ENCODE measurements at places on chromosomes 2 and 18.

- no peak for DNase-seq
These were observed 12.2 kb downstream of the PKDCC start for GRCh38 chr2:42060028-42060427.

DNA sequence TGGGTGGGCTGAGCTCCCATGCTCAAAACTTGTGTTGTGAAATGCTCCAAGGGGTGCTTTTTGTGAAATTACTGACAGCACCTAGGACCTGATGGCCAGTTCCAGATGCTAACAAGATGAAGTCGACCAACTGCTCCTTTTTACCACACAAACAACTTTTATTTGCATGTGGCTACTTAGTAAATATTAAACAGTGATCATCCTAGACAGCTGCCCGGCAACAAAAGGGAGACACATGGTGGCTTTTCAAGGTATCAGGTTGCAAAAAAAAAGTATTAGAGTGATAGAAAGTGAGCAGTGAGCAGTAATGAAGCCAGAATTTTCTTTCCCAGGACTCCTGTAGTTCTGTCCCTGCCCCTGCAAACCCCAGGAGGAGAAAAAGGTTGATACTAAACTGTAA is 118.5 kb downstream of the RPIA start:
- no peak for DNase-seq

GRCh38 chr2:181891258-181891965 is at the start of gene ITPRID2:
ITPRID2 (plus strand) TSS chr2:181891730; CDS start chr2:181892067, 337 bp downstream.
- peak; percentile 58 for DNase-seq

DNA sequence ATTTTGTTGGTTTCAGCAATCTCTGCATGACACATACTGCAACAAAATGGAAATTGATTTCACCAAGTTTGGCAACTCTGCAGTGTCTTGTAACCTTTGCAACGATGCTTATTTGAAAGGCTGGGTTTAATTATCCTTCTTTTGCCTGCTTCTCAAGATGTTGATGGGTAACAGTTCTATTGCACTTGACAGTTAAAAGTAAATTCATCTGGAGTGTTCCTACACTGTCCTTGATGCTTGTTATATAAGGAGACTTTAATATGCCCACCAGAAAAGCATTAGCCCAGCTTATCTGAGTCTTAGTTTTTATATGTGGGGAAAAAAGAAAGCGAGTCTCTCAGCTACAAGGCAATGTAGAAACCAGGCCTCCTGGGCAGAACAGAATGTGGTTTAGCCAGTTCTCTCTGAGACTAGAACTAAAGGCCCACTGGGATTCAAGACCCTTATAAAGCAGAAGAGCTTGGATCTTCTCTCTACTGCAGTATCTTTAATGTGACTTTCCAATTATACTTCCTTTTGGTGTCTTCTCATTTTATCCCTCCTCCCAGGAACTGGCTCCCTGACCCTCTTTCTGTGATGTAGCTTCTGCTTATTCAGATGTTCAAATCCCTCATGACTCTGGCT is 106.8 kb upstream of the LYPD6 start:
- DNase-seq = no peak

DNA sequence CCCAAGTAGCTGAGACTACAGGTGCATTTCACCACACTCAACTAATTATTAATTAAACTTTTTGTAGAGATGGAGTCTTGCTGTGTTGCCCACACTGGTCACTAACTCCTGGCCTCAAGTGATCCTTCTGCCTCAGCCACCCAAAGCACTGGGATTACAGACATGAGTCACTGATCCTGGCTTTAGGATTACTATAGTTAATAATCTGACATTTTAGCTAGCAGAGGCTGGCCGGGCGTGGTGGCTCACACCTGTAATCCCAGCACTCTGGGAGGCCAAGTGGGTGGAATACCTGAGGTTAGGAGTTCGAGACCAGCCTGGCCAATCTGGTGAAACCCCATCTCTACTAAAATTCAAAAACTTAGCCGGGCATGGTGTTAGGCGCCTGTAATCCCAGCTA is 39.5 kb downstream of the USP34 start:
- no peak for DNase-seq

- DNase-seq = no peak
These were observed 148.8 kb downstream of the ARL4C start for GRCh38 chr2:234348081-234348480.

DNA sequence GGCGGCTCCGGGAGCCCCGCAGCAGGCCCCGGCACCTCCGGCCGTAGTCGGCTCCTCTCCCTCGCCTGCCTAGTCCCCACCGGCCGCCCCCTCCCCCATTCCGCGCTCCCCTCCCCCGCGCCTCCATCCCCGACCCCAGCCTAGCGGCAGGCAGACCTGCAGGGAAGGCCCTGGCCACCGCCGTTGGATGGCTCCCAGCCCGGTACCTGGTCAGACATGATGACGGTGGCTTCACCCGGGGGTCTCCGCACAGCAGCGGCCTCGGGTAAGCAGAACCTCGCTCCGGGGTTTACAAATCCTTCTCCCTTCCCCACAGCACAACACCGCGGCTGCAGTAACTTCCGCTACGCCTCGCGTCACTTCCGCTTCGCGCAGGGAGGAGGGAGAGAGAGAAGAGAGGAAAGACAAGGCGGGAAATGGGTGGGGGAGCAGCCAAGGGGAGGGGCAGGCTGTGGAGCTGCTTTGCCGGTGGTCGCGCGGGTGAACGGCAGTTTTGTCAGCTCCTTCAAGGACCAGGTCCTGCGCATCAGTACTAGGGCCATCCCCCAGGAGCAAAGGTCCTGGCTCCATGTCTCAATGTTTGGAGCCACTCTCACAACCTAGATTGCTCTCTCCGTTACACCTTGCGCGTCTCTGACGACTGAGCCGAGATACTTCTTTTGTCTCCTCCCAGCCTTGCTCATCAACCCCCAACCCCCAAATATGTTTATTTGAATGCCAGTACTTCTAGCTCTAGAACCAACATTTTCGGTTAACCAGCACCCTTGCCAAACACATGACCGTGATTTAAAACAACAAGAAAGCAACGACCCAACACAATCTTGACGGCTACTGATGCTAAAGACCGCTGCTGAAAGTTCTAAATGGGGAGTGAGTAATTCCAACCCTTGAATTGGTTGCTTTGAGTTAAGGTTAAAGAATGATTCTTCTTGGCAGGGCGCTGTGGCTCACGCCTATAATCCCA is at the start of gene SUMO1:
TSS of gene SUMO1 (minus strand) at position 364 of the 964 bp plus-strand sequence. CDS start at position 218, 146 bp downstream.
- DNase-seq = peak; percentile 82

- no peak for DNase-seq
These were observed 1424.9 kb upstream of the NXPH2 start for GRCh38 chr2:140205093-140205492.

DNA sequence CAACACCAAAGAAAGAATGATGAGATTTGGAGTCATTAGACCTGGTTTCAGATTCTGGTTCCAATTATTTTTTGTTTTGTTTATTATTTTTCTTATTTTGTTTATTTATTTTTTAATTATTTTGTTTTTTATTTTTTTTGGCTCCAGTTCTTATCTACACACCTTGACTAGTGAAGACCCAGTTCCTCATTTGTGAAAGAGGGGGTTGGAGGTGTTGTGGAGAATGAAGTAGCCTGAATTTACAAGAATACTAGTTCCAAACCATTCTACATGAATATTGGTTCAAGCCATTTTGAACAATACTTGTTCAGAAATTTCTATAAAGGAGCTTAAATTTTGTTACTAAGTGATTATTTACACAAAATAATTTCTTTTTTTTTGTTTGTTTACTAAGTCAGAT is 6.9 kb upstream of the KCNJ13 start:
- no peak for DNase-seq

GRCh38 chr2:84946204-84947009 is 24.6 kb upstream of the KCMF1 start:
- DNase-seq = no peak

DNA sequence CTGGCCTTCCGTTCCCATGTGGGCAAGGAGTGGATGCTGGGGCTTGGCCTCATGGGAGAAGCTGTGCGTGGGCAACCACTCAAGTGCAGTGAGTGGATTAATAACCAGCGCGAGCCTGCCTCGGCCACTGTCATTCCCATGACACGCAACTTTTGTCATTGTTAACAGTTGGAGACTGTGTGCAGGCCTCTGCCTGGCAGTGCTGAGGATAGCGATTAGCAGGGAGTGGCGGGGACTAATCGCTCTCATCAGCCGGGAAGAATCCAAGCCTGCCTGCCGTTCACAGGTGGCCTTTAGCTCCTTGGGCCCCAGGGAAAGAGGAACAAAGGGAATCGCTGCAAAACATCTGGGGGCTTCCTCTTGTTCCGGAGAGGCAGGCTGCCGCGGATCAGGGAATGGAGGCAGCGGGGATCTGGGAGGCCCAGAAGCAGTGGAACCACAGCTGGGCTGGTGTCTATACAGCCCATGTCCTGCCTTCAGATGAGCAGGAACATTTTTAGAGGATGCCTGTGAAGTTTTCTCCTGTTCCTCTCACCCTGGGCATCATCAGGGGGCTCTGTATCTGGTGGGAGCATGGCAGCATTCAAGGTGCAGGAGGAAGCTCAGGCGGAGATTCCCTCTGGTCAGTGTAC is 53.8 kb downstream of the CTIF start:
- no peak for DNase-seq

DNA sequence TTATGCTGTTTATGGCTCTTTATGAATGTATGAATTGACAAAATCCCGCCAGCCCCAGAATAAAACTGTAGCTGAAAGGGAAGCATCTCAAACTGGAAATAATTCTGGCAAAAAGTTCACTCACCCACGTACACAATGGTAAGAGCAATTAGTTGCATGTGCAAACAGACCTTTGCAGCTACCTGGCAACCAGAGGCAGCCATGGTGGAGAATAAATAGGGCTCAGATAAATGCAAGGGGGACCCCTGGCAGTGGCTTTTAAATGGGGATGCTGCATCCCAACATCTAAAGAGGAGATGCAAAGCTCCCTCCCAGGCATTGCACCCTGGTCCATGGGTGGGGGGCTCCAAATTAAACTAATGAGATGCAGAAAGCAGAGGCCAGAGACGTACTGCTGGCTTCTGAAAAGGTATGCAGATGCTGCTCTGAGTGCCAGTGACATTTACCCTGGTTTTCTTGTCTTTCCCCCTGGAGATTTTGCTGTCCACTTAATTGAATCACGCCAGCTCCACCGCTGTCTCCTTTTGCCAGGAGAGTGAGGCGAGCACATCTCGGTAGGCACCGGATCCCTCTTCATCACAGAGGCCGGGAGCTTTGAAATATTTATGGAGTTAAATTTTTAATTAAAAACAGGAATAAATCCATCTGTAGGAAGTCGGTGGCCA is 126.6 kb upstream of the NRP2 start:
- no peak for DNase-seq

GRCh38 chr2:317501-318424 is 29.9 kb upstream of the ALKAL2 start:
- no peak for DNase-seq

DNA sequence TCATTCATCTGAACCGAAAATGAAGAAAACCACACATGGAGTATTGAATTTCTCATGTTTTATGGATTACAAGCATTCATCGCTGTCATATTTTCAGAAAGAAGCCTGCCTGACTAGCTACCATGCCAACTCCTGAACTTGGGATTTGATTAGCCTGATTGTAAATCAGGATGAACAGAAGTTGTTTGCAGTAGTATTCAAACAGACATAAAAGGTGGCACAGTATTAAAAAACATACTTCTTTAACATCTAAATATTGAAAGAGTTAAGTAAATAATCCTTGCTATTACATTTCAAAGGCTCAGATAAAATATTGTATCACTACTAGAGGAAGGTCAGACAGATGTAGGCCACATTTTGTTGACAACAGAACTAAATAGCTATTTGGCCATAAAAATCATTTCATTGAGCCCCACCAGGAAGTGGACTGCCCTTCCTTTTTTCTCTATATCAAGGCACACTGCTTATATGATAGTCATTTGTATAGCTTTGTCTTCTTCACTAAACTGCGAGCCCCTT is 21.6 kb downstream of the SLC38A11 start:
- DNase-seq = peak; percentile 30

DNA sequence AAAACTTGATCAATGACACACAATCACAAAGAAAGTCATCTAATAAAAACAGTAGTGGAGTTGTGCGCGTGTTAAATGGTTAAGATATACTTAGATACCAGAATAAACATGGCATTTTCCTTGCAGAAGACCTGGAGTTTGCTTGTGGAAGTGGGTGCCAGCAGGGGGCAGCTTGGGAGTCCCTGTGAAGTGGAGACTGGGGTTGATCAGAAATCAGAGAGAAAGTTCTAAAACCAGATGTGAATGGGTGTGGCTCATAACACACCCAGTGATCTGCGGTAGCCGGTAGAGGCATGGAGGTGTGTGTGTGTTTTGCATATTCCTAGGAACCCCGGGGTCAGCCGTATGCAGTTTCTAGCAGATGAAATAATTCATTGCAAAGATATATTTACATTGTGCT is 300.1 kb upstream of the TRIB2 start:
- DNase-seq = no peak

DNA sequence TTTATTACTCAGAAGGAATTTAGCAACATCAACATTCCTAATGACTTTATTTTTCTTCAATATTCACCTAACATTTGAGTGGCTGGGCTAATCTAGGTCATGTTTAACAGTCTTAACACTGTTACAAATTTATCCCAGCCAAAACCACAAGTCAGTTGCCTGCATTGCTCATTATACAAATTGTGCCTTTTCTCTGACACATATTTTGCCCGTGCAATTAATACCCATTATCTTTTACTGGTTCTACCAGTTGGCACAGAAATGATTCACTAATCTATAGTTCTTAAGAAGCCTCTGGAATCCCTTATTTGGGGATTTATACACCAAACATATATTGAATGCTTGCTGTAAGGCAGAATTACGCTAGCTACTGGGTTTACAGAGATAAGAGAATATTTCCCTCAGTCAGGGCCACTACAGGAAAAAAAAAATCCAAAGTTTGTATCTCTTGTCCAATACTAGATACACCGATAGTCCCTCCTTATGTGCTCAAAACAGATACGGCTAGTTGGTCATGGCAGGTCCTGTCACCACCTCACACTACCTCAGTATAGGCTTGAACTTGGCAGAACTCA is 46.3 kb downstream of the ZCCHC2 start:
- no peak for DNase-seq

DNA sequence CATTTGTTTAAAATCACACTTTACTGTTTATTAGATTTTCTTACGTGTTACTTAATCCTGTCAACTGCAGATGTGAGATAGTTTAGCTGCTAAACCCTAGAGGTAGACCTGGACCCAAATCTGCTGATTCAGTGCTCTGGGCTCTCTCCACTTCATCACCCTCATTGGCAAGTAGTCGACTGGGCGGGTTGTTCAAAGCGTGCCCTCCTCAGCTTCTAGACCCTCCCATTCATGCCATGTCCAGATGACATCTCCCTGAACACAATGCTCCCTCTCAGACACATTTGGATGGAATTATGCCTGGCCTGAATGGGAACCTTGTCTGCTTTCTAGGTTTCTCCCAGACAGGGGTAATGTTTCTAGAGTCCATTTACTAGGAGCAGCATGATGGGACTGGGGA is 43.7 kb downstream of the RPIA start:
- DNase-seq = no peak

DNA sequence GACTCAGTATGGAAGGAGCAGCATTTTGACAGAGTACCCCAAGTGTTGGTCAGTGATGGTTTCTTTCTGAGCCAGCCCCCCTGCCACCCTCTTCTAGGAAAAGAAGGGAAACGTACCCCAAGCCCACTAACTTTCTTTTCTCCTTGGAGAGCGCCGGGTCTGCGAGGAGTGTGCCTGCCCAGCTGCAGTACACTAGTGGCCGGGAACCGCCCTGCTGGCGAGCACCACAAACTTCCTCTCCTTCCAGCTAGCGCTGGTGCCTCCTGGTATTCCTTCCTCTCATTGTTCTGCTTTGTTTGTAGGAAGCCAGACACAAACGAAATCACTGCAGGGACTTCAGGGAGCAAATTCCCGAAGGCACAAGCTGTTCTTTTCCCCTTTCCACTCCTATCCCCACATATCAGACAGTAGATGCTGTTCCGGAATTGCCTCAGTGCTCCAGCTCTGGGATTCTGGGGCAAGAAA is 1.8 kb downstream of the CCDC85A start:
- DNase-seq = no peak

- no peak for DNase-seq
These were observed 218.4 kb upstream of the DTNA start for GRCh38 chr18:34491719-34492118.
